Immature natural killer cell (primary cell): ENCODE measurements at places on chromosomes 6 and 20. TPM values are rescaled to one million over a fixed set of nuclear protein-coding genes. Genes with fewer than 3 reads are reported as not detected.

The NMBR gene
- polyA plus RNA-seq: not detected

The SMOC2 gene
- polyA plus RNA-seq: not detected

The EIF6 gene
- polyA plus RNA-seq: 379 TPM

The TAF8 gene
- 23.0 TPM for polyA plus RNA-seq

The DAAM2 gene
- polyA plus RNA-seq: not detected

GRCh38 chr6:5898563-5898962 is 108.2 kb downstream of the NRN1 start:
- DNase-seq: no peak

- peak; percentile 33 for DNase-seq
These were observed 22.1 kb upstream of the SLC22A7 start for GRCh38 chr6:43275801-43276576.
